NCI-H460 (cell line): ENCODE measurements at places on chromosomes 3 and 15.

- DNase-seq, result no peak
Observed at GRCh38 chr3:125383744-125384143, 8.6 kb upstream of the ZNF148 start.

- no peak for DNase-seq
Observed at GRCh38 chr3:56902468-56903160, 100.9 kb upstream of the ARHGEF3 start.

- no peak for DNase-seq
Observed at GRCh38 chr15:61091289-61091616, 137.8 kb downstream of the RORA start.

GRCh38 chr3:197798863-197799262 lies 7.8 kb downstream of the LRCH3 start:
- no peak for DNase-seq

DNA sequence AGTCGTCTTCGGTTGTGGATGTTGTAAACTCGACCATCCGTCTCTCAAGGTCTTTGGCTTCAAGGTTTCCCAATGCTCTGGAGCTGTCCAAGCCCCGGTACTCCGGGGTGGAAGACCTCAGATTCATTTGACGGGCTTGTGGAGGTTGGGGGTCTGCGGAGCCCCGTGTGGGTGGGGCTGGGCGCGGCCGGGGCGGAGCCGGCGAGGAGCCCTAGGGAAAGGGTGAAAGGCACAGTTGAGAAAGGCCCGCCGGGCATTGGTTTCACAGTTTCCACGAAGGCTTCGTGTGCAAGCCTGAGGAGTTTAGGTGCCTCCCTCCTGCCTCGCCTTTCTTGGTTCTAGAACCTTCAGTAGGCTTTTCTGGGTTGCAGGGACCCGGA lies 360 bp upstream of the MGA start:
- no peak for DNase-seq
